ENCODE measurements at places on chromosomes 2 and 18. TPM values are rescaled to one million over a fixed set of nuclear protein-coding genes. Genes with fewer than 3 reads are reported as not detected.

Gene ADCYAP1
- not detected for total RNA-seq

Gene LOXL3
- total RNA-seq, result 2.1 TPM

Gene ALLC
- total RNA-seq, result not detected

Gene ZNF804A
- total RNA-seq, result not detected

Gene SCG2
- 0.07 TPM for total RNA-seq

DNA sequence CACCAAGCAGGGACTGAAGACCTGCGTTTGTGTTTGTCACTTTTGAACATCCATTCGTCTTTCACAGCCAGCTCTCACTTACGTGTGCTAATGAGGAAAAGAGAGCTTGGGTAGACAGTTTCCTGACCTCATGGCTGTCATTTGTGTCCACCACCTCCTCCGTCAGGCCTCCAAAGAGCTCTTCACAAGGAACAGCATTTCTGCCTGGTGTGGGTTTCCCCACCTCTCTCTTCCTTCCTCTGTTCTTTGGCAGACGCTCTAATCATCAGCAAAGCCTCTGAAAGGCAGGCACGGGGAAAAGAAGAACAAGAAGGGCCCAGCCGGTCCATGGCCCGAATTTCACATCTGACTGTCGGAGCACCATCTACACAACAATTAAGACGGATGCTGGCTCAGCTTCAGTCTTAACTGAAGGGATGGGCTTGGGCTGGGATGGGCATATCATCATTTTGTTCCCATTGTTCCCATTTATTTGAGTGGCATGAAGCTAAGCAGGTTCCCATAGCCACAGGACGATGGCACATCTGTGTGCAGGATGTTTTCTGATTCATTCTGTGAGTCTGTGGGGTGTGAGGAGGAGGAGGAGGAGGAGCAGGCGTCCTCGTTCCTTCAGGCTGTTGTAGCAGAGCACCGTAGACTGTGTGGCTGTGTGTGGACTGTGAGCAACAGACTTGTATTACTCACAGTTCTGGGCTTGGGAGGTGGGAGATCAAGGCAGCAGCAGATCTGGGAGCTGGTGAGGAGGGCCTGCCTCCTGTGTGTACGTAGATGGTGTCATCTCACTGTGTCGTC is 66.4 kb downstream of the TSHZ1 start:
- no peak for DNase-seq

GRCh38 chr18:45361125-45361851 is 254.0 kb upstream of the SLC14A2 start:
- no peak for DNase-seq

DNA sequence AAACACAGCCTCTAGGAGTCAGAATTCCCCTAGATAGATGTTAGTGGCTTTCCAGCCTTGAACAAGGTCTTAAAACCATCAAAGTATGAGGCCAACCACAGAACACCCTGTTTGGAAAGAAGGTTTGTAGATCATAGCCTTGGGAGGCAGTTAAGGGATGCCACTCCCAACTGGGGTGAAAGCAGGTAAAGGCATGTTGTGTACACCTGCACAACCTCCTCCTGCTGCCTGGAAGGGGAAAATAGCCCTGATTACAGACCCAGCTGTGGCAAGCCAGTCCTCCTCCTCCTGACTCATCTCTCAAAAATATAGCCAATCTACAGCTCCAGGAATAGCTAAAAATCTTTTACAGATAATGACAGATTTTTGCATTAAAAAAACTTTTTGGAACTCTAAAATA is 108.1 kb downstream of the RBM43 start:
- no peak for DNase-seq

GRCh38 chr2:11612553-11613215 is 57.3 kb downstream of the NTSR2 start:
- DNase-seq, result no peak

- DNase-seq, result no peak
Measured at GRCh38 chr2:157428500-157429175, 15.3 kb downstream of the CYTIP start.

GRCh38 chr2:239073270-239073669 is 225.4 kb downstream of the TWIST2 start:
- DNase-seq, result no peak

DNA sequence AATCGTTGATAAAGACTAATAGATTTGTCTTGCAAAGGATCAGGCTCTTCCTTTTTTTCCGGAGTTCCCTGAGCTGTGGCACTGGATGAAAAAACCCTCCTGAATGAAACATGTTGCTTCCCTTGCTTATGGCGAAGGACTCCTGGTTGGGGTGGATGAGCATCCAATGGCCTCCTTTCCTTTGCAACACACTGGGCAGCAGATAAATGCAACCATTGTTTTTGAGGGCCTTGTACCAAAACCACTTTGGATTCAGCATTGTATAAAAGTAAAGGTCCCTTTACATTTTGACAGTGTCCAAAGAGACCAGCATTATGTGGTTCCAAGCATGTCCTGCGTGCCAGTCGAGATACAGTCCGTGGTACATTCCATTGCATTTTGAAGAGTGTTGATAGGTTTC is 44.7 kb downstream of the FAM210A start:
- DNase-seq, result no peak

GRCh38 chr2:85802354-85803103 is 48.7 kb downstream of the ATOH8 start:
- no peak for DNase-seq

GRCh38 chr18:59382383-59382782 is 23.3 kb upstream of the LMAN1 start:
- DNase-seq, result no peak

DNA sequence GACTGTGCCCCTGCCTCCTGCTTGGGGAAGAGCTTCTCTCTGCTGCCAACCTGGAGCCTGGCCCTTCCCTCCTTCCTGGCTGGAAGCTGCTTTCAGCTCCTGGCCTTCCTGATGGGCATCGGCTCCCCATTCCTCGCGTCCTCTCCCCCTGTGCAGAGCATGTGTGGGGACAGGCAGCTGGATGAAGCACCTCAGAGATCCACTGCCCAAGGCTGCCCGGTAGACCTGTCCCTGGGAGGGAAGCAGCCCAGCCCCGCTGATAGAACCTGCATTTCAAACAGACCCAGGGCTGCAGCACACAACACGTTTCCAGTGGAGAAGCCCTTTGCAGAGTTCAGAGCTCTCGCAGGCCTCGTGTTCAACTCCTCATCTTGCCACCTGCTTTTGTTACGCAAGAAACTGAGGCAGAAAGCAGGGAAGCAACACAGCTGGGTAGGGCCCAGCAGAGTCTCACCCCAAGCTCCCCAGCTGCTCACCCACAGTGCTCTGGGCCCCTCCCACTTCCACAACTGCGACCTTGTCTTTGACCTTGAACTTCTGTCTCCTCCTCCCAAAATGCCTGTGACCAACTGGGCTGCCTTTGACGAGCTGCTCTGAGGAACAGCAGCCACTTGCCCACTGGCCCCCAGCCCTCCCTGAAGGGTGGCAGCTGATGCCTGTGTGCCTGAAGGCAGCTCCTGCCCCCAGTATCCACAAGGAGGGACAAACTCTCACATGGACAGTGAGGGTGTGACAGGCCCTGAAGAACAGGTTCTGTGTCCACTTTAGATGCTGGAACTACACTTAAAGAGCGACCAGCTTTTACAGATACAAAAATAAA is 65.5 kb downstream of the PARD6G start:
- no peak for DNase-seq

GRCh38 chr2:231667496-231667895 is 40.8 kb upstream of the PTMA start:
- no peak for DNase-seq

DNA sequence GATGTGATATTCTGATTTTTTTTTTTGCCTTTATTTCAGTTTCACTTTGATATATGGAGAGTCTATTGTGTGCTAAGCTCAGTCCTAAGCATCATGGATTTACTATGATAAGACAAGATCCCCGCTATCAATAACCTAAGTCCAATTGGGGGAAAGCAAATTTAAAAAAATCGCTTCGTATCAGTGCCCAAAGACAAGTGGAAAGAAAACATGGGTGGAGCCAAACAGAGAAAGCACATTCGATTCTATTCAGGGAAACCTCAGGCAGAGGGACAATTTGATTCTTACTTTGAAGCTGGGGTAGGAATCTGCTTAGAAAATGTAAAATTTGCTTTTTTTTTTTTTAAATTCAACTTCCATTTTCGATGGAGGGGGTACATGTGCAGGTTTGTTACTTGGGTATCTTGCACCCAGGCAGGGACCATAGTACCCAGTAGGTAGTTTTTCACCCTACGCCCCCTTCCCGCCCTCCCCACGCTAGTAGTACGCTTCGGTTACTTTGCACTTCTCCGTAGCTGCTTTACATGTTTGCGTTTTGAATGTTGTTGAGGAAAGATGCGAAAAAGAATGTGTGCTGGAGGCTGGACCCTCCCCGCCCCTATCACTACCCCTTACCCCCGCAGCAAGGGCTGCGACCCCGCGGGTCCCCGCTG is 12.4 kb downstream of the KIF5C start:
- no peak for DNase-seq

DNA sequence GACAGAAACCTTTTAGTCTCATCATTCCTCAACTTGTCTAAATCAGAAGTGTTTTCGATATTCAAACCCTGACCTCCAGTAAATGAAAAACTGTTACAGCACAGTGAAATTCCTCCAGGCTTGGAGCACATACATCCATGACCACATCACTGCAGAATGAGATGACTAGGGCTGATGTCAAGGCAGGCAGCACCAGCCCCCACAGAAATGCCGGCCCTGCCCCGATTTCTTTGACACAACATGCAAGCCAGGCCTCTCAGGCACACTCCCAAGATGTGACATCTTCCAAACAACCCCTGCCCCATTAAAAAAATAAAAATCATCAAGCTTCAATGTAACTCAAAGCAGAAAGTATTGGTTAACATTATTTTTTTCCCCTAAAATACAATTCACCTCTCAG is 103.3 kb downstream of the CTAGE1 start:
- no peak for DNase-seq

DNA sequence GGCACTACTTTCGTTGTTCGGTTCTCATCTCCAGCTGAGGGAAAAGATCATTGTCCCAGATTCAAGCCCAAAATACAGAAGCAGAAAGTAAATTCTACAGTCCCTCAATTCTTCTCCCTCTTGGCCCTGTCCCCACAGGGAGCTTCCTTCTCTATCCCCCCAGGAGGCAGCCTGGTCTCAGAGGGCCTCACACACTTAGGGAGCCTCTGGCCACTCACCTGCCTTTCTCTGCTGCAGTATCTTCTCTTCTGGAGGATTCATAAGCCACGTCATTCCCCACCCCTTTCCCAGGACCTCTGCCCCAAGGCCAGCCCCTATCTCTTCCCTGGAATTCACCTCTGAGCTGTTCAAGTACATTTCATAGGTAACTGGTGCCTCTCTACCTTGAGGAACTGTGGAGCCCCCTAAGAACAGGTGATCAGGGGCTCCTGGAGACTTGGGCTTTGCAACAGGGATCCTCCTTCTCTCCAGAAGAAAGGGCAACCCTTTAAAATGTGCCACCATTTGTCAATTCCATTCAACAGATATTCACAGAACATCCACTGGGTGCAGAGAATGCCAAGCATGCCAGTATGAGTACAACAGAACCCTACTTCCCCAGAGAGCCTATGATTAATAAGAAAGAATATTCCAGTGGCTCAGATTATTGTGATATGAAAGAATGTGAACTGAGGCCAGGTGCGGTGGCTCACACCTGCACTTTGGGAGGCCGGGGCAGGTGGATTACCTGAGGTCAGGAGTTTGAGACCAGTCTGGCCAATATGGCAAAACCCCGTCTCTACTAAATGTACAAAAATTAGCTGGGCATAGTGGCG is 72.9 kb downstream of the CIB4 start:
- DNase-seq, result no peak

DNA sequence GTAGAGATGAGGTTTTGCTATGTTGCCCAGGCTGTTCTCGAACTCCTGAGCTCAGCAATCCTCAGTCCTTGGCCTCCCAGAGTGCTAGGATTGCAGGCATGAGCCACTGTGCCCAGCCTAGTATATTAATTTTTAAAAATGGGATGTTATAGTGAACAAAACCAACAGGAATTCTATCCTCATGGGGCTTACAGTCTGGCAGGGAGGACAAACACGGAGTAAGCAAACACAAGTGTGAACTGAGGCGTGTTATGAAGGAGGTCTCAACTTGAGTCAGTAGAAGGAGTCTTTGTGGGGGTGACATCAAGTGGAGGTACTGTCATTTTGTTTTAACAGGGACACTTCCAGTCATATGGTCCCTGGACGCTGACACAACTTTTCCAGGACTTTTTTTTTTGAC is 33.1 kb downstream of the EMILIN2 start:
- DNase-seq, result no peak

GRCh38 chr2:207770602-207771404 is 1.1 kb upstream of the FZD5 start:
- no peak for DNase-seq

- DNase-seq, result no peak
Measured at GRCh38 chr2:133213651-133214050, 354.6 kb downstream of the NCKAP5 start.

GRCh38 chr2:173231042-173231441 is 123.6 kb upstream of the CDCA7 start:
- DNase-seq, result no peak

- no peak for DNase-seq
Measured at GRCh38 chr18:7338846-7339245, 108.0 kb downstream of the LRRC30 start.

DNA sequence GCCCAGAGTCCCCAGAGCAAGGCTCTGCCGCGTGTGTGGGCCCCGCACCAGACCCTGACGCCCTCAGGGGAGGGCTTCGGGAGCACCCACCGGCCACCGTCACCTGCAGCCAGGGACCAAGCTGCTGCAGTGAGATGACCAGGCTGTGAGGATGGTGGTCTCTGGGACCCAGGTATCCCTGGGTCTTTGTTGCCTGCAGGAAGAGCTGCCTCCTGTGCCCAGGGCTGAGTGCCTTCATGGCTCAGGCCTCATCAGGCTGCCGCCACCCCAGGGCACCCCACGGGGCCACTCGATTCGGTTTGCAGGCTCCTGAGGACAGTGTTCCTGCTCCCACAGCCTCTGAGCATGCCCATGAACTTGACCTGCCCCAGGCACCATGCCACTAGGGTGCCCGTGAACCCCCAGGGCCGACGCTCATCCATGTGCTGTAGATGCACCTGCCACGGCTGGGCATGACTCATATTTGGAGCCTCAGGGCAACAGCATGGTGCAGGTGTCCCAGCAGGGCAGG is 109.8 kb downstream of the FAM210A start:
- no peak for DNase-seq

DNA sequence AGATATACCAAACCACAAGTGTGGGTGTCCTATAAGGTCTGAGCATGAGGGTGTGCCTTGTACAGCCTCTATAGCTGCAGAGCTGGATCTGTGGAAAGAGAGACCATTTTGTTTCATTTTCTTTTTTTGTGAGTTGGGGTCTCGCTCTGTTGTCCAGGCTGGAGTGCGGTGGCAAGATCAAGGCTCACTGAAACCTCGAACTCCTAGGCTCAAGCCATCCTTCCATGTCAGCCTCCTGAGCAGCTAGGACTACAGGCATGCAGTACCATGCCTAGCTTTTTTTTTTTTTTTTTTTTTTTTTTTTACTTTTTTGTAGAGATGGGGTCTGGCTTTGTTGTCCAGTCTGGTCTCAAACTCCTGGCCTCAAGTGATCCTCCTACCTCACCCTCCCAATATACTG is 10.7 kb downstream of the KIF3C start:
- no peak for DNase-seq

DNA sequence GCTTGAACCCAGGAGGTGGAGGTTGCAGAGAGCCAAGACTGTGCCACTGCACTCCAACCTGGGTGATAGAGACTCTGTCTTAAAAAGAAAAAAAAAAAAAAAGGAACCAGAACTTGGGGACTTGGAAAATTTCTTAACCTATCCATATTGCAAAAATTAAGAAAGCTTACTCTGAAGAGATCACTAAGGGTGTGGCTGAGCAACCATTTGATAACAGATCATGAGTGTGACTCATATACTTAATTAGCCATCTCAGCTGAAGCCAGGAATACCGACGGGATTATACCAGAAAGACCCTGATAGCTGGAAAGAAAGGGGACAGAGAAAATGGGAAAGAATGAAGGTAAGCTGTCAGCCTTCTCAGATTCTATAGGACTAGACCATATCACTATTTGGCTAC is 7.1 kb upstream of the ADD2 start:
- DNase-seq, result no peak
